ENCODE measurements at places on chromosomes 6 and 20.
A peak's percentile ranks its signal among the peaks of the same experiment; 100 is the strongest.

- no peak for DNase-seq
Observed at GRCh38 chr6:85255661-85256060, 194.2 kb upstream of the NT5E start.

- DNase-seq: peak; percentile 24
Observed at GRCh38 chr6:71509191-71510005, 220.8 kb downstream of the OGFRL1 start.

- no peak for DNase-seq
Observed at GRCh38 chr6:92944132-92944531, 475.2 kb downstream of the EPHA7 start.

- DNase-seq: no peak
Observed at GRCh38 chr6:166236596-166236995, 68.9 kb upstream of the TBXT start.

GRCh38 chr20:29878777-29879442 is 1378.6 kb upstream of the DEFB115 start:
- DNase-seq: no peak

- peak; percentile 70 for DNase-seq
Observed at GRCh38 chr6:39818695-39819094, 26.5 kb downstream of the DAAM2 start.

GRCh38 chr6:73878403-73878802 is 182.4 kb downstream of the CD109 start:
- DNase-seq: no peak

GRCh38 chr20:32681175-32682084 is 7.7 kb upstream of the C20orf203 start:
- no peak for DNase-seq

DNA sequence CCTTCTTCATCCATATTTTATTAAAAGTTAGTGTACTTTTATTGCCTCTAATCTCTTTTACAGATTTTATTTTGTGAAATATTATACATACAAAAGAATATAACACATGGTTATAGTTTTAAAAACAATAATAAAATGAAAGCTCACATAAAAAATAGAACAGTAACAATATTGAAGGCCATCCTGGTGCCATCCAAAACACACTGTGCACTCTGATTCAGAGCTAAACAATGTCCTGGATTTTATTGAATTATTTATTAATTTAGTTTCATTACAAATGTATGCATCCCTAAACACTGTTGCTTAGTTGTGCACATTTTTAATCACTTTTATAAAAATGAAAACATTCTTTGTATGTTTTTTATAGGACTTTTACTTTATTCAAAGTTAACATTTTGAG is 32.9 kb downstream of the RNF217 start:
- DNase-seq: no peak

- DNase-seq: peak; percentile 58
Observed at GRCh38 chr6:116971959-116972358, 94.9 kb downstream of the RFX6 start.

- DNase-seq: peak; percentile 56
Observed at GRCh38 chr6:26550250-26550993, 12.3 kb downstream of the HMGN4 start.

DNA sequence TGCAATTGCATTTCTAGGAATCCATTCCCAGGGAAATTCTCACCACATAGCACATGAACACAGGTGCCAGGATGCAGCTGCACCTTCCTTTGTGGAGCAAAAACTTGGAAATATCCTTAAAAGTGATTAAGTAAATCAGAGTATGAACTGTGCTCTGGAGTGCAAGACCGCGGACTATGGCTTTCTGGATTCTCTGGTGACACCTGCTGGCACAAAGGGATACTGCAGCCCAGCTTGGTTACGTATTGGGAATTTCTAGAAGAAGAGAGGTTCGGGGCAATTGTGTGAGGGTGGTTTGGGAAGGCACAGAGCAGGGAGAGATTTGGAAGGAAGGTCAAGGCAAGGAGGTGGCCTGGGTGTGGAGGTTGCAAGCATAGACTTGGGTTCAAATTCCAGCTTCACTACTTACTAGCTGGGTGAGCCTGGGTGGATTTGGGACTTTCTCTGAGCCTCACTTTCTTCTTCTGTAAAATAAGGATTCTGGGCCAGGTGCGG is 15.9 kb upstream of the PEDS1 start:
- DNase-seq: peak; percentile 88

GRCh38 chr6:18451756-18452155 is 64.6 kb downstream of the RNF144B start:
- DNase-seq: peak; percentile 62

DNA sequence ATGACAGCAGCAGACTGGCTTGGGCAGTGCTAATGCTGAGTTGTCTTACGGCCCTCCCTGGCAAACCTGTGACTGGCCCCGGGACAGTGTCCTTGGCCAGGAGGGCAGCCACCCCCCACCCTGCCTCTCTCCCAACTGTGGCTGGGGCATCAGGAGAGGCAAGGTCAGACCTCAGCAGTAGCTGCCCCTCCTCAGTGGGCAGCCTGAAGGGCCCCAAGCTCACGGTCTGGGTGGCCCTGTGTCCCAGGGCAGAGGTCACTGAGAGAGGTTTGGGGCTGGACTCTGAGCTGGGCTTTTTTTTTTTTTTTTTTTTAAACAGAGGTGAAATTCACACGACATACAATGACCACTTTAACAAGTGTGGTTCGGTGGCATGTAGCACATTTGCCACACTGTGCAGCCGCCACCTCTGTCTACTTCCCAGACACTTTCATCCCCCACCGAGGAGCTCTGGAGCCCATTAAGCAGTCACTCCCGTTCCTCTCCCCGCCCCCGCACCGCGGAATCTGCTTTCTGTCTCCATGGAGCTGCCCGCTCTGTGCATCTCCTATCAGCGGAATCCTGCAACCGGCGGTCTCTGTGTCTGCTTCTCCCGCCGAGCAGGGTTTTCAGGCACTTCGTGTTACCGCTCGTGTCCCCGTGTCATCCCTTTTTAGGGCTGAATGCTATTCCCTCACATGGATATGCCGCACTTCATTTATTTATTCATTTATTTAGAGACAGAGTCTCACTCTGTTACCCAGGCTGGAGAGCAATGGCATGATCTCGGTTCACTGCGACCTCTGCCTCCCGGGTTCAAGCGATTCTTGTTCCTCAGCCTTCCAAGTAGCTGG is 67.9 kb upstream of the GATA5 start:
- no peak for DNase-seq

- no peak for DNase-seq
Observed at GRCh38 chr6:134464690-134465411, 146.9 kb upstream of the SGK1 start.

DNA sequence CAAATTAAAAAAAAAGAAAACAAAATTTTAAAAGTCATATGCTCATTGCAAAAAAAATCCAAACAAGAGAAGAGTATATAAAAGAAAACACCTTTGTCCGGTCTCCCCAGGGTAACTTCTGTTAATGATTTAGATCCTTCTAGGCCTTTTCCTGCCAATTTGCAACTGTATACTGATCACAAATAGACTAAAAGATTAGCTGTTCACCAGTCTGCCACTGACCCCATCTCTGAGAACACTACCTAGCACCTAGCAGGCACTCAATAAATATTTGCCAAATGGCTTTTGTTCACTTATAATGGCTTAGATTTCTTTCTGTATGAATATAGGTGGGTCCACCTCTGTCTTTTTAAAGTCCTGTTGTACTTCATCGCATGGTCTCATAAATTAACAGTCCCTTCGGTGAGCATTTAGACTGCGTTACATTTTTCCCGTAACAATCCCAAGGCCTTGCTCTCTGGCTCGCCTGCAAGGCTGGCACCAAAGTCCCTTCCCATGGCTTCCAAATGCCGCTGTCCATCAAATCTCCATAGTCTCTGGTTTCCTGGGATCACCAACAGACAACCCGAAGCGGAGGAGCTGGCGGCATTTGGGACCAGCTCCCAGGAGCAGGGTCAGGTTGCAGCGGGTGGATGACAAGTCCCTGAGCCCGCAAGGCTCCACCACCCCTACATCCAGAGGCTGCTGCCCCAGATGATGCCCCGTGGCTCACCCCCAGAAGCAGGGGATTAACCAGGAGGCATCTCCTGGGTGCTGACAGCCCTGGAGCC is 11.8 kb downstream of the JPH2 start:
- DNase-seq: no peak

- no peak for DNase-seq
Observed at GRCh38 chr20:31527266-31527665, 13.0 kb downstream of the HM13 start.

DNA sequence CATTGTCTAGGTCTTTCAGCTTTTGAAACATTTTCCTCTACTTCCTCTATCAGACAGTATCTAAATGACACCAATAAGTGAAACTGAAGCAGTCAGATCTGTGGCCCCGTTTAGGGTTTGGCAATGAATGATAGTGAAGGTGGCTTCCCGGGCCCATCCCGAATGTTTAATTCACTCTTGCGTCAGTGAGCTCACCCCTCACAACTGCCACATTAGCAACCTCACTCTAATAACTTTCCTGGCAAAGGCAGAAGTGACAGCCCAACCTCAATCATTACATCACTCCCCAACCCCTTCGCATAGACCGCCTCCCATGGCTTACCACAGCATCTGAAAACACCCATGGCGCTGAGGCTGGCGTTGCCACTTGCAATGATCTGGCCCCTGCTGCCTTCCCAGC is 92.4 kb upstream of the CD83 start:
- no peak for DNase-seq

GRCh38 chr6:53201270-53201669 is 52.6 kb upstream of the GCM1 start:
- no peak for DNase-seq

GRCh38 chr6:156787569-156788492 is 10.7 kb downstream of the ARID1B start:
- no peak for DNase-seq

DNA sequence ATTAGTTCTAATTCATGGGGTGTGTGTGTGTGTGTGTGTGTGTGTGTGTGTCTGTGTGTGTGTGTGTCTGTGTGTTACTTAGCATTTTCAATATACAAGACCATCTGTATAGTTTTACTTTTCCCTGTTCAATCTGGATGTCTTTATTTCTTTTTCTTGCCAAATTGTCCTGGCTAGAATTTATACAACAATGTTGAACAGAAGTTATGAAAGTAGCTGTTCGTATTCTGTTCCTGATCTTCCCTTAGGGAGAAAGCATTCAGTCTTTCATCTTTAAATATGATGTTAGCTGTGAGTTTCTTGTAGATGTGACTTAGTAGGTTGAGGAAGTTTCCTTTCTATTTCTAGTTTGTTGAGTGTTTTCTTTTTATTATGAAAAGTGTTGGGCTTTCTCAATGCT is 334.7 kb upstream of the RNF24 start:
- no peak for DNase-seq

DNA sequence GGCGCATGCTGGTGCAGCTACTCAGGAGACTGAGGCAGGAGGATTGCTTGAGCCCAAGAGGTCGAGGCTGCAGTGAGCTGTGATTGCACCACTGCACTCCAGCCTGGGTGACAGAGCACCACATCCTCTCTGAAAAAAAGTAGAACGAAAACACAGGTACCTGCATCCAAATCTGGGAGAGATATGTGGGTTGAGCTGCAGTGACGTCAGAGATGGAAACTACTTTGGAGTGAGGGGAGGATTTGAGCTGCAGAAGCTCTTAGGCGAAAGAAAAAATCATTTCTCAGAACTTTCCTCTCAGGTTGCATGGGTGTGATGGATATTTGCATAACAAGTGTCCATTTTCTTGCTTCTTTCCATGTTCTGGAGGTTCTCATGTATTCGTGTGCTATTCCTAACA is 4.0 kb upstream of the TULP1 start:
- DNase-seq: no peak

DNA sequence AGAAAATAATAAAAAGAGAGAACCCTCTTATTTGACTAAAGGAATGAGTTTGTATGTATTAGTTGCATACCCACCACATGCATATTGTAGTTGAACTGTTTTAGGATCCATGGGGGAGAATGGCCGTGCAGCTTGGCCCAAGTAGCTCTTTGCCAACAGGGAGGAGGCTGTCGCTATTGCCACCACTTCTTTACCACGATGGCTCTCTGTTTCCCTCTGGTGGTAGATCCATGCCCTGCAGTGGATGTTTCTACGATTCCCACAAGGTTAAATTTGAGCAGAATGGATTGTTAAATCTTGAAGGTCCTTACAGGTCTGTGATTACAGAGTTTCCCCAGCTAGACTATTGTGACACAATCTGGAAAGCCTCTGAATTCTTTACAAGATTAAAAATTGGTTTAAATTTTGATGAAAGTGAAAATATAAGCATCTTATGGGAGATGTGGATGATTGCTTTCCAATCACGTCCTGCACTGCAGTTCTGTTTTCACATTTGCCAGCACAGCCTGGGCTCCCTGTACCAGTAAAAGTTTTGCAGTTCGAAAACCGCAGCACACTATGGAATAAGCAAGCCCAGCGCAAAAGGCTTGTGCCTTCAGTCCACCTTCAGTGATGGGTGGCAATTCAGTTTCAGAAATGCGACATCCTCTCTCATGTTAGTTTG is 34.4 kb upstream of the FNDC1 start:
- peak; percentile 81 for DNase-seq

GRCh38 chr20:34654207-34654744 is 22.6 kb downstream of the PIGU start:
- DNase-seq: no peak
